CD4-positive, alpha-beta T cell treated with Interleukin-4 for 1 hour (primary cell): ENCODE measurements at places on chromosomes 3 and 15.
A peak's percentile ranks its signal among the peaks of the same experiment; 100 is the strongest.

- DNase-seq = peak; percentile 46
These were observed 26.4 kb upstream of the PDE8A start for GRCh38 chr15:84955089-84955848.

DNA sequence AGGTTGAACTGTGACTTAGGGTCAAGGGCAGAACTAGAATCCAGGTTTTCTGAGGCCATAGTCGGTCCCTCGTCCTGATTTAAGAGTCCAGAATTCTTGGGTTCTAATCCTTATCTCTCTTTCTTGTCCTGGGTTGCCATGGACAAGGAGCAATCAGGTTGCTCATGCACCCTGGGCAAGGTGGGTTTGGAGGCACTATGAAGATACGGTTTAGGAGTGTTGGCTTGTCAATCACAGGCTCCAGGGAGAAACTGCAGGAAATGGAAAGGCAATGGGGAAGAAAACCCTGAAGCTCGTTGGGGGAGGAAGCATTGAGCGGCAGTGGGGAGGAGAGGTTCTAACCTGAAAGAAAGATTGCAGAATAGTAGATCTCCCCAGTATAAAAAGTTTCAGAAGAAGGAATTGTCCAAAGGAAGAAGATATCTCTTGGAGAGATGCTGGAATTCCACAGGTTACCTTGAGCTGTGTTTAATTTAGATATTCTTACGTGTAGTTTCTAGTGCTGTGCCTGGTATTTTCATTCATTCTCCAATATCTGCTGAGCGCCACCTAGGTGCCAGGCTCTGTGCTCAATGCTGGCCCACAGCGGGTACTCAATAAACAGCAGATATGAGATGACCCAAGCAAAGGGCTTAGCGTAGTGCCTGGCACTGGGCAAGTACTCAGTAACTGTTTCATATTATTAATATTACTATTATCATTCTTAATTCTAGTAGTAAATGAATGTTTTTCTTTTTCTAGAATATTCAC is 2.0 kb downstream of the ACAN start:
- no peak for DNase-seq

DNA sequence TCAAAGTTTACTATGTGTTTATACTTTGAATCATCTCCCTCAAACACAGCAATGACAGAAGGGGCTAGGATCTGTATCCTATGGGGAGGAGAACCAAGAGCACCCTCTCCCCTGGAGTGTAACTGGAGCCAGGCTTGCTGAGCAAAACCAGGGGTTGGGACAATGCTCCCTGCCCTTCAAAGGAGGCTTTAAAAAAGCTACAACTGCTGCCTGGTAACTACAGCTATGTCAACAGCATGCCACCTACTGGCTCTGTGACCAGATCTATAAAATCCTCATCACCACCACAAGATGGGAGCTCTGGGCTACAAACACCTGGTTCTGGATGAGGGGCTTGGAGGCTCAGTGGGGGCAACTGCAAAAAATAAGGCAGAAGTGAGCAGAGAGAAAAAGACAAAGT is 61.9 kb downstream of the ANO10 start:
- DNase-seq = no peak

- no peak for DNase-seq
These were observed 3.4 kb downstream of the DUOXA2 start for GRCh38 chr15:45117308-45118130.

DNA sequence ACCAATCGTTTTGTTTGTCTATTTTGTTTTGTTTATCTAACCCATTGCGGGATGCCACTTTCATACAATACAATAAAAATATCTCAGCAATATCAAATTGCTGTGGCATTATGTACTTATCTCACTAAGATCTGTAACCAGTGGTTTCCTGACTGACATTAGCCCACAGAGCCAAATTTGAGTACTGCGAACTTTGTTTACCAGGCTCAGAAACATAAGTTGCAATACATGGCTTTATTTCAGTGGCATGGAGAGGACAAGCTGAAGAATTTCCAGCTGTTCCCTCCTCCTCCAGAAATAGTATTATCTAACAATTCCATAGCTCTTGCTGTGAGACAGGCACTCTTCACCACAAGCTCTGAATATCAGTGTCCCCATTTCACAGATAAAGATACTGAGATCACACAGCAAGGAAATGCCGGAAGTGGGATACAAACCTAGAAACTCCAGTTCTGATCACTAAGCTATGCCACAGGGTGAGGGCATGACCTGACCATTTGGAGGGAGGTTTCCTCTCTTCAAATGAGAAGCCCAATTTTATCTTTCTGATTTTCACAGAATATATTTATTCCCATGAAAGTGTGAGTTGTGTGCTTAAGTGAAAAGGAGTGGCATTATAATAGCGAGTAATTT is 469.9 kb upstream of the CBLB start:
- DNase-seq = no peak

- DNase-seq = no peak
These were observed 24.8 kb downstream of the VGLL4 start for GRCh38 chr3:11618904-11619303.

DNA sequence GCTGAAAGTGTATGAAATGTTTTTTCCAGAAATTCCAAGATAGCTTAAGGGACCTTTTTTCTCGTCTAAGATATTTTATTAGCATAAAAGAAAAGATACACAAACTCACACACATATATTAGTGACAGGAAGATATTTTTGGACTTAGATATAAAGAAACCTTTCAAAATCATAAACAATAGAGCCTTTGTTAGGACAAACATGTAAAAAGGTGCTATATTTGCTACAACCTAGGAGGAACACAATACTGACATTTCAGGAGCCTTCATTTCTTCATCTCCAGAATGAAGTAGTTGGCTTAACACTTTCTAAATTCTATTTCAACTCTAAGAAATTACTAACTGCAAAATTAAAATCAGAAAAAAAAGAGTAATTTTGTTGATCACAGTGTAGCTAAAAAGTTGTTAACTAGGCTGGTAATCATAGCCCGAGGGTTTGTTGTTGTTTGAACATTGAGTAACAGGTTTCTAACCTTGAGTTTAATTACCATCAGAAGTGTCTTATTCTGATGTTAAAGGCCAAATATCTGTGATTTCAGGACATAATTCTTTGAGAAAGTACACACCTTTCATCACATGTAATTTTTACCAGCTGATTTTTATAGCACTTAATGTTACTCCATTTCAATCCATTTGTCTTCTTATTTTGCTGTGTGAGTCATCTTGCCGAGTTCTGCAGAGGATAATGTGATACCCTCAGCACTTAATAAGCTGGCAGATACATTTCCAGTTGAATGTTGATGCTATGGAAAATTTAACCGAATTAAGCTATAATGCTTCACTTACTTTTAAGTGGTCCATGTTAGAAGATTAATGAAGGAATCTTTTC is 97.3 kb downstream of the MBNL1 start:
- DNase-seq = no peak

GRCh38 chr3:72069543-72069942 is 284.6 kb upstream of the PROK2 start:
- no peak for DNase-seq

DNA sequence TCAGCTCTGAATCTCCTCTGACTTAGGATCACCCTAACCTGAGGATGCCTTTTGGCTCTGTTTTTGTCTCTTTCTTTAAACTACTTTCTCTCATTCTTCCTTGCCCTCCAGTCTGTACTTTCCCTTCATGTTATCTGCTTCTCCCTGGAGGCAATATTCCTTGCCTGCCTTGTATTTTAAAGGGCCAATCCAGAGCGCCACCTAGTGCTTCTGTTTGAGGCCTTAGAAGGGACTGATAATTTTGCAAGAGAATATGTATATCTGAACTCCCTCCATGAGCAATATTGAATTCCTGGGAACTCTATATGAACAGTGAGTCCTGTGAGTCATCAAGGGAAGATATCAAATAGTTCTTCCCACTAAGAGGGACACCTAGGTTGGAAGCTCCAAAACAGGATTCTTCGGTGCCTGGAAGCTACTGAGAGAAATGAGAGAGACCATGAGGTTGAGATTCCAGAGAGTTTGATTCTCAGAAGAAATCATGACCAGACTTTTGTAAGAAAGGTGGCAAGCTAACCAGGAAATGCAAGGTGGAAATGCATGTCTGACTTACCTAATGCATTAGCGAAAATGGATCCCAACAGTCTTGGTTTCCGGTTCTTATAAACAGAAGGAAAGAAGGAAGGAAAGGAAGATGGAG is 203.8 kb upstream of the CD96 start:
- DNase-seq = peak; percentile 58

GRCh38 chr3:150135287-150135721 is 164.6 kb upstream of the PFN2 start:
- no peak for DNase-seq

- DNase-seq = no peak
These were observed 2.1 kb downstream of the TM6SF1 start for GRCh38 chr15:83109532-83109931.

- DNase-seq = no peak
These were observed 11.3 kb downstream of the DNAAF4 start for GRCh38 chr15:55496716-55497115.

DNA sequence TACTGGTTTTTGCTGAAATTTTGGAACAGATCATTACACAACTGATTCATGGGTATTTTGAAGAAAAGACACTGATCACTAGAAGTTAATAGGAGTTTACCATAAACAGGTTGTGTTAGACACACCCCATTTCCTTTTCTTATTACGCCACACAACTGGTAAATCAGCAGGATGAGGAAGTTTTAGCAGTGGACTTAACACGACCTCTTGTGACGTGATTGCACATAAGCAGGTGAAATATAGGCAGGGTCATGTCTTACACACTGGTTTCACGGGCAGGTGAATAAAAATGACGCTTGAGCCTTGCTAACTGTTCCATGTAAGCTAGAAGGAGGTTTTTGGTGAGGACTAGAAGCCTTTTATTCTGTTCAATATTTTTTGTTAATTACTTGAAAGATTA is 27.1 kb upstream of the TPRG1 start:
- peak; percentile 82 for DNase-seq

- peak; percentile 40 for DNase-seq
These were observed 67.1 kb upstream of the CDV3 start for GRCh38 chr3:133506215-133506901.

DNA sequence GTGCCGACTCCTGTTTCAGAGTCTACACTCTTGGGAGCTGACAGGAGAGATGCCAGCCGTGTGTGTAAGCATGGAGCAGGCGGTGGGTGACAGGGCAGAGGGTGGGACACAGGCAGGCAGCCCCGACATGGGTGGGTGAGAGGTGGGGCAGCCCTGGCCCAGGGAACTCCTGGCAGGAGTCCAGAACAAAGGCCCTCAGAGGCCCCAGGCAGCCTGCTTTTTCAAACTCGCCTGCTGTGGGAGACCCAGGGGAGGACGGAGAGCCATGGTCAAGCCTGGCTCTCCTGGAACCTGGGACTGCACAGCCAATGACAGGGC is 29.3 kb upstream of the SLC41A3 start:
- DNase-seq = no peak

DNA sequence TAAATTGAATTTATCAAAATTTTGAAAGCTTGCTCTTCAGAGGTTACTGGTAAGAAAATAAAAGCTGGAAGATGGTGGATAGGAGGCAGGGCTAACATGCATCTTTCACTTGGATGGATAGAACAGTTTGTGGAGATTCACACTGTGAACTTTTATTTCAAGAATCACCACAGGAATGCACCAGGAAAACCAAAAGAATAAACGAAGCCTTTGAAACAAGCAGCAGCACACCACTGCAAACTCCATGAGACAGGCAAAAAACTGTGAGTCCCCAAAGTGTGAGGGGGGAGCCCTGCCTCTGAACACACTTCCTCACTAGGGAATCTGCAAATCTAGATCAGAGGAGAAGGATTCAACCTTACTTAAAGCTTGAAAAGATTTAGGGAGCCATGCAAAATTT is 122.2 kb downstream of the RTP4 start:
- DNase-seq = no peak

DNA sequence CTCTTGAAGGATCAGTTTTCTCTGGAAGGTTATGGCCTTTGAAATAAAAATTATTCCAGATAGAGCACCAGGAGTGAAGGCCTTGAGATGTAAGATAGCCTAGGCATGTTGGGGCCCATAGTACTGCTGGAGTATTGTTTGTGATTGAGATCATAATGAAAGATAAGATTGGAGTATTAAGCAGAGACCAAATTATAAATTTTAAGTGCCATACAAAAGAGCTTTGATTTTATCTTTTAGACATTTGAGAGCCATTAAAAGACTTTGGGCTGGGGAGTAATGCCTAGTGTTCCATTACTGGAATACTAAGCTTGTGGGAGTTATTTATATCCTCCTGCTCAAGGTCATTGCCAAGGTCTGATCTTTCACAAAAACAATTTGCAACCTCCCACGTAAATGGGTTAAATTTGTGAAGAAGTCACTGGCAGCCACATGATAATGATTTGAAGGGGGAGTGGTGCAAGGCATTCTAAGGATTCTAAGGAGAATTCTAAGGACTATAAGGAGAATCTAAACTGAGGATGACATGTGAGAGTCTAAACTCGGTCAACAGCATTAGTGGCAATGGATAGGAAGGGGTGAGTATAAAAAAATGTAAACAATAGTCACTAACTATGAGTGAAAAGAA is 12.8 kb downstream of the ELL3 start:
- no peak for DNase-seq

DNA sequence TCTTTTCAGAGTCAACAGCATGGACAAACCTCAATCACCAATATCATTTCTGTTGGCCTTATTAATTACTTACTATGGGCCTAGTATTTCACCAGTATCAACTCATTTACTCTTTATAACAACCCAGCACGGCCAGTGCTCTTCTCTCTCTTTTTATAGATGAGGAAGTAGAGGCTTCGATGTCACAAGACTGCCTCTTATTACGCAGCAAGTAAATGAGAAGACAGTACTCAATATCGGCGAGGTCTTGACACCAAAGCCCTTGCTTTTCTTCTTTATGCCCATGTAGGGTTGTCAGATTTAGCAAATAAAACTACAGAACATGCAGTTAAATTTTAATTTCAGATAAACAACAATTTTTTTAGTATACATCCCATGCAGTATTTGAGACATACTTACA is 99.0 kb upstream of the KCNMB2 start:
- no peak for DNase-seq

DNA sequence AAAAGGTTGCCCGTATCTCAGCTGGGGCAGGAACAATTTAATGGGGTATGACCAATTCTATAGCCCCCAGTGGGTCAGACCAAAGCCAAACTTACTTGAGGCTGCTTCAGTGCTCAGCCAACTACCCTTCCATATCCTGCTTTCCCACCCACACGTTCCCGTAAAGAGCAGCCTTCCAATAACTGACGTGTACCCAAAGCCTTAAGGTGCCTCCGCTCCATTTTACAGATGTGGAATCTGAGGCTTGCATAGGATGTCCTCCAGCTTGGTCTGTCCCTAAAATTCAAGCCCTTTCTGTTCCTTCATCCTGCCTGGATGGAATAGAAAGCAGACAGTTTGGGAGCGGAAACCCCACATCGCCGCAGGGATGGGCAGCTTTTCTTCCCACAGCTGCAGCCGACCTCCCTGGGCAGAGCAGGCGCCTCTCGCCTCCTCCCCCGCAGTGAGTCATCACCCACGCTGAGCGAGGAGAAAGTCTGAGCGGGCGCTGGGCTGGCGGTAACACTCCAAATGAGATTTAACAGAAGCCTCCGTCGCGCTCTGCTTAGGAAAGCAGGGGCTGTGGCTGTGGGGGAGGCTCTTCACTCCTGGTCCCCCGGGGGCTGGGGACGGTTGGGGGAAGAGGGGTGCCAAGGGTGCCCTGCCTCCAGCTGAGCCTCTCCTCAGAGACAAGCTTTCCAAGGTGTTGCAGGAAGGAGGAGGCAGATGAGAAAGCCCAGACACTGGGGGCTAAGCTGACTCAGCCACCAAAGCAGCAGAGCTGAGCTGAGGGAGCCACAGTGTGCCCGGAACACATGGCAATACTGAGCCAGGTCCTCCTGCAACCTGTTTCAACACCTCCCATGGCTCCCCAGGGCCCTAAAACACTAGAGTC is 57.8 kb upstream of the HRH1 start:
- peak; percentile 25 for DNase-seq

GRCh38 chr3:113232342-113232741 is 21.0 kb downstream of the BOC start:
- no peak for DNase-seq

GRCh38 chr3:130263708-130264107 is 81.8 kb upstream of the COL6A5 start:
- no peak for DNase-seq
